ENCODE measurements at places on chromosomes 16 and 17.

DNA sequence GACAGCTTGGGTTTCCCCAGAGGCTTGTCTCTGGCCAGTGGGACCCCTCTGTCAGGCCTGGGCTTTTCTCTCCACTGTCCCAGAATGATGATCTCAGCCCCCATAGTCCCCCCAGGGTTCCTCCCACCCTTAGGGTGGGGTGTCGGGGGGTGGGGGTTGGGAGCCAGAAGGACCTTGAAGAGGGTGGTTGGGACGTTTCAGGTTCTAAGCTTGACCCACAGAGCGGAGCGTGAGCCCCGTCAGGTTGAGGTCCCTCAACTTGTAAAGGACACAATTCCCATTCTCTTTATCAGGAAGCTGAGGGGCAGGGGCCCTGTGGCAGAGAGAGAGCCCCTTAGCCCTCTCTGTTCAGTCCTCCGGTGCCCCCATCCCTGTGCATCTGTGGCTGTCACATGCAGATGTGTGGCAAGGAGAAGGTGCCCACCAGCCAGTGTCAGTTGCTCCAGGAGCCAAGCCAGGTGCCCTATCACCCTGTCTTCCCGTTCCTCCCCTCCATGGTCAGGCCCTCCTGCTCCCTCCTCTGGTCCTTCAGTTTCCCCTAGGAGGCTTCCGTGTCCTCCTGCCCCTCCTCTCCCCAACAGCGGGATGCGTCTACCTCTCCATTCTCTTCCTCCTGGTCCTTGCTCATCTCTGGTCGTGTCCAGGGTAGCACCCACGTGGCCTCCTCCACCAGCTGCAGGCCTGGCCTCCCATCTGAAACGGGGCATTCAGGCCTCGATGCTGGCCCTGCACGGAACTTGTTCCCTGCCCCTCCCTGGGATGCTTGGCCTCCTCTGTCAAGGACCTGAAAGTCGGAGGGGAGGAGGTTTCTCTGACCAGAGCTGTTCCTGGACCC, 1.5 kb upstream of the NTN3 start:
- DNase-seq, result no peak

DNA sequence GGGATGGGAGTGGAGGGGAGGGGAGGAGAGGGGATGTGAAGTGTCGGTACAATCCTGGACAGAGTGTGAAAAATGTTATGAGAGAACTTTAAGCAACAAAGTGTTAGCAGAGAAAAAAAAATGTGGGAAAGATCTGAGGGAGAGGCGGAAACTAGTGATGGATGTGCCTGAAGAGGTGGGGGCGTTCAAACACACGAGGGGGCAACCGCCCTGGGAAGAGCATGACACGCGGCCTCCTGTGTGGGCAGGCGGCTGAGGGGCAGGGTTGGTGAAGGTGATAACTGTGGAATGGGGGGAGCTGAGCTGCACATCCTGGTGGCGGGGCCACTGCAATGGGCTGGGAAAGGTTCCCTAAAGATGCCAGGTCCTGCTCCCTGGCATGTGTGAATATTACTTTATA, 30.1 kb downstream of the IFT140 start:
- DNase-seq, result no peak

DNA sequence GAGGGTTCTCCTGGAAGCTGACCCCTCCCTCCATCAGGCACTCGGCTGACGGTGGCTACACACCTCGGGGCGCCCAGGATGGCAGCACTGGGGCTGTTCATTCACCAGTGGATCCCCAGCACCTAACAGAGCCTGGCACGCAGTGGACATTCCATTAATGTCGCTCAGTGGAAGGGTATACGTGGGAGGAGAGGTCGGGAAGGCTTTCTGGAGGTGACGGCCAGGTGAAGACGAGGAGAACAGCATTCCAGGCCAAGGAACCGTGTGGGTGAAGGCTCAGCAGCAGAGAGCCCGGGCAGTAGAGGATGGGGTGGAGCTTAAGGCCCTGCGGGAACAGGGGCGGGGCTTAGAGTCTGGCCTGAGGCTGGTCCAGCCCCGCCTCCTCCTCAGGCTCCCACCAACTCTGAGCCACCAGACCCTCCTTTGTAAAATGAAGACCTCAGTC, 2.5 kb upstream of the HS3ST6 start:
- no peak for DNase-seq

- DNase-seq, result no peak
Observed at GRCh38 chr17:48254896-48255295, 147.3 kb downstream of the SNX11 start.

- DNase-seq, result no peak
Observed at GRCh38 chr17:35878361-35878760, 1.8 kb downstream of the CCL5 start.

- DNase-seq, result no peak
Observed at GRCh38 chr17:54838651-54839421, 61.8 kb upstream of the TOM1L1 start.

DNA sequence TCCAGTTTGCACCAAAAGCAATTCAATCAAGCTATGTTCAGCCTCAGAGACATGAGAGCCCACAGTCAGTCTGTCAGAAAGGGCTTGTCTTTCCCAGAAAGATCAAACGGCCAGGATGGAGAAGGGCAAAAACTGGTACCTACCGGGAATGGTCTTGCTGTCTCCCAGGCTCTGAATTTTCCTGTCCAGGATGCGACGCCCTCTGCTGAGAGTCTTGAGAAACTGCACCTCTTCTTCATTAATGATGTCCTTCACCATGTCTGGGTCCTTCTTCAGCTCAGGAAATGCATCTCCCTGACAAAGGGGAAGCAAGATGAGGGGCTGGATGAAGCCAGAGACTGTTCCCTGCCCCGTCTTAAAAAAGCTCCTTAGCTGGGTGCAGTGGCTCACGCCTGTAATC, 15.8 kb upstream of the EXOSC6 start:
- no peak for DNase-seq

DNA sequence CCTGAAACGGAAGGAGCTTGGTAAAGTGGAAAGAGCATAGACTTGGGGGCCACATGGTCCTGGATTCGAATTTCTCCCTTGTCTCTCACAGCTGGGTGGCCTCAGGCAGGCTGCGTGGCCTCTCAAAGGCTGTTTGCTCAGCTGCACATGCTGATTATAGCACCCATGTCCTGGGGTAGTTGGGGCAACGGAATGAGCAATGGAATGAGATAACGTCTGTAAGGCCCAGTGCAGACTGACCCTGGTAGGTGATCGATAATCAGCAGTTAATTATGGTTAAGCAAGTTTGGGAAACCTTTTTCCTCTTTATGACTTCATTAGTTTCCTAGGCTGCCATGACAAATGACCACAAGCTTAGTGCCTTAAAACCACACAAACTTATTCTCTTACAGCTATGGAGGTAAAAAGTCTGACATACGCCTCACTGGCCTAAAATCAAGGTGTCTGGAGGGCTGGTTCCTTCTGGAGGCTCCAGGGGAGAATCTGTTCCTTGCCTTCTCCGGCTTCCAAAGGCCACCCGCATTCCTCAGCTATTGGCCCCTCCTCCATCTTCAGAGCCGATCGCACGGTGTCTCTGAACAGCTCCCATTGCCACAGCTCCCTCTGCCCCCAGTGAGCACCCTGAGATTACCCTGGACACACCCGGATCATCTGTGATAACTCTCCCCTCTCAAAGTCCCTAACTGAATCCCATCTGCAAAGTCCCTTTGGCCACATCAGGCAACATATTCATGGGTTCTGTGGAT, 294.9 kb upstream of the FOXF1 start:
- DNase-seq, result no peak

- DNase-seq, result no peak
Observed at GRCh38 chr17:68693896-68694295, 92.7 kb upstream of the FAM20A start.

GRCh38 chr16:66008136-66008535, 358.4 kb upstream of the CDH5 start:
- no peak for DNase-seq

GRCh38 chr16:8877894-8878522, 4.1 kb upstream of the LITAFD start:
- DNase-seq, result no peak

- no peak for DNase-seq
Observed at GRCh38 chr17:60863892-60864707, 186.4 kb downstream of the BCAS3 start.

- DNase-seq, result no peak
Observed at GRCh38 chr16:26382586-26382985, 684.1 kb upstream of the C16orf82 start.

GRCh38 chr17:10003705-10004104, 98.6 kb upstream of the RCVRN start:
- DNase-seq, result no peak

DNA sequence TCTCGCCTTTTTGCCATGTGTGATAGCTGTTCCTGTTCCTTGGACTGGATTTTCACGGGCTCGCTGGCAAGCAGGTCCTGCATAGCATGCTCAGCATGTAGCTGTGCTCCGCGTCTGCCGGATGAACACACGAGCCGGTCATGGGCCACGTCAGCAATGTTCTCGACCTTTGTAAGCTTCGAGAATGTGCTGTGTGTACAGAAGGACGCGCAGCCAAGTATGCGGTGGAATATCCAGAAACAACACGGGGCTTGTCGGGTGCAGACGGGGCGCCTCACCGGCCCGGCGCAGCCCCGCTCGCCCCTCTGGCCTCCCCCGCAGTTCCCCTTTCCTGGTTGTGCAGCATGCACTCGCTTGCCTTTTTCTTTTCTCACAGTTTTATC, 42.2 kb downstream of the RPTOR start:
- no peak for DNase-seq

DNA sequence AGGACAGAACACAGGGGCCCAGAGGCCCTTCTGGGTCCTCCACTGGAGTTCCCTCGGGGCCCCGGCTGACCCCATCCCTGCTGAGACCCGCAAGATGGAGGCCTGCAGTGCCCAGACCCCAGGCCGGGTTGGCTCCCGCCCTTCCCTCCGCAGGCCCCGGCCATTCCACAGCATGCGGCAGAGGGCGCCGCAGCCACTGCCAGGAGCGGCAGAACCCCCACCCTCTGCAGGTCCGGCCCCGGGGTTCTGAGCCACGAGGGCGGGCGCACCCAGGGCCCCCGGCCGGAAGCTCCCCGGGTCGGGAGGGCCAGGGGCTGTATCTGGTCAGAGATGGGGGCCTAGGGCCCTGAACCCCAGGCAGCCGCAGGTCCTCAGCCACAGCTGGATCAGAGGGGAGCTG, 2.4 kb upstream of the PERCC1 start:
- DNase-seq, result peak; percentile 28

- DNase-seq, result no peak
Observed at GRCh38 chr16:67685388-67686112, 18.9 kb downstream of the C16orf86 start.

DNA sequence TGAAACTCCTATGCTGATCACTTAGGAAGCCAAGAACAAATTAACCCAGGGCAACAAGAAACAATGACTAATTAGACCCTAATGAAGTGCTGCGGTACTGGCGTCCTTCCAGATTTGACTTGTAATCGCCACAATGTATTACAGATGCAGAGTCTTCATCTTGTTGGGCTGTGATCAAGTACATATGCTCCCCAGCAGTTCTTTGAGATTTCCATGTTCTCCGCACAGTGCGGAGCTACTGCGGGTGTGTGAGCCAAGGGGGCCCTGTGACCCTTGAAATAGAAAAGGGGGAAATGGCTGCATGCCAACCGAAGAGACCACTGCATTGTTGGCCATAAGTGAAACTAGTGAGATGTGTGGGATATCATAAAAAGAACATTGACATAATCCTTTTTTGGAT, 469.9 kb downstream of the MAF start:
- DNase-seq, result no peak

DNA sequence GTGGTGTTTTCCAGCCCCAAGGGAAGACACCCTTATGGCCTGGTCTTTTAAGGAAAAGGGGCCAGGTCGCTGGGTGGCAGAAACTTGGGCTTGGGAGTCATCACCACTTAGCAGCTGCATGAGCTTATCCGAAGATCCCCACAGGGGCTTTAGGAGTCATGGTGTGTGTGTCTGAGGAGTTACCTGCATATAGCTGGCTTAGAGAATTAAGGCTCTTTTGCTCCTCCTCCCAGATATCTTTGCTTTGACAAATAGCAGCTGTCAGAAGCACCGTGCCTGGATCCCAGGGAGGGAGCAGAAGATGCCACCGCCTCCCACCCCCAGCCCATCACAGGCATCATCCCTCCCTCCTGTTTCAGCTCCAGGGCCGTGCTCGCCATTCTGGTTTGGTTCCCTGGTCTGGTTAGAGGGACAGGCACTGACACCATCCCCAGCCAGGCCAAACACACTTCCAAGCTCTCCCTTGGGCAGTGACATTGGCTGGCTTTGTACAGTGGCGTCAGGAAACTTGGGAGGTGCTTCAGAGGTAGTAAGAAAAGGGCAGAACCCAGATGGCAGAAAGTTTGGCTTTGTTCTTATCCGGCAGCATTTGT, 17.4 kb downstream of the LDHD start:
- no peak for DNase-seq

GRCh38 chr16:82199209-82199608, 29.2 kb upstream of the MPHOSPH6 start:
- no peak for DNase-seq

DNA sequence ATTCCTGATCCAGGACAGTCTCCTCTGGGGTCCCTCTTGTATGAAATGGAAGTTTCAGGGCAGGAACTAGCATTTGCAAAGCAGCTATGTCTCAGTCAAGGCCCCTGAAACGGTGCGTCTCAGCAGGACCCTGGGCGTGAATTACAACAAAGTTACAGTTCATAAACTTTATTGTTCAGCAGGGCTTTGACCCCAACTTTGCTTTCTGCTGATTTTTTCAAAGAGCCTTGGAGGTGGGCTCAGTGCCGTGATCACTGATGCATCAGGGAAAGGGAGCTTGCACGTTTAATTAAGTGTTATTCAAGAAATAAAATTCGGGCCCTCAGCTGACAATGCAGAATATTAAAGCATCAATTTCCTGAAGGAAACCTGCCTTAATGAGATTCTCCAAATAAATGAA, 260.1 kb upstream of the C16orf82 start:
- DNase-seq, result no peak

DNA sequence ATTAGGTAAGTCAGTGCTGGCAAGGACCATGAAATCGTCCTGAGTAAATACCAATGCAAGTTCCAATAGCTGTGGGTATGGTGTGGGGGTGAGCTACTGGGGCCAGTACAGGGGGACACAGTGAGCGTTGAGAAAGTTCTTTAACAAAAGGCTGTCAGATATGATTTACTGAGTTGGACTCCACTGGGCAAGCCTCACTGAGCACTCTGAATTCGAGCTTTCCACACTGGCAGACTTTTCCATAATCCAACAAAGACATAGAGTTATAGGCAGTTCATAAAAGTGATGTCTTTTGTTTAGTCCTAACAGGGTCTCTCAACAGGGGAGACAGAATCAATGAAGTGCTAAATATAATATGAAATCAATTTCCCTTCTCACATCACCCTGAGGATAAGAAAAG, 489.0 kb downstream of the KCNJ2 start:
- DNase-seq, result no peak

GRCh38 chr17:42685831-42686230, 3.5 kb downstream of the CNTNAP1 start:
- no peak for DNase-seq
